Astrocyte of the cerebellum (primary cell): ENCODE measurements at places on chromosomes 11 and 22.

- no peak for DNase-seq
Observed at GRCh38 chr22:19818324-19819207, 36.1 kb downstream of the GNB1L start.

DNA sequence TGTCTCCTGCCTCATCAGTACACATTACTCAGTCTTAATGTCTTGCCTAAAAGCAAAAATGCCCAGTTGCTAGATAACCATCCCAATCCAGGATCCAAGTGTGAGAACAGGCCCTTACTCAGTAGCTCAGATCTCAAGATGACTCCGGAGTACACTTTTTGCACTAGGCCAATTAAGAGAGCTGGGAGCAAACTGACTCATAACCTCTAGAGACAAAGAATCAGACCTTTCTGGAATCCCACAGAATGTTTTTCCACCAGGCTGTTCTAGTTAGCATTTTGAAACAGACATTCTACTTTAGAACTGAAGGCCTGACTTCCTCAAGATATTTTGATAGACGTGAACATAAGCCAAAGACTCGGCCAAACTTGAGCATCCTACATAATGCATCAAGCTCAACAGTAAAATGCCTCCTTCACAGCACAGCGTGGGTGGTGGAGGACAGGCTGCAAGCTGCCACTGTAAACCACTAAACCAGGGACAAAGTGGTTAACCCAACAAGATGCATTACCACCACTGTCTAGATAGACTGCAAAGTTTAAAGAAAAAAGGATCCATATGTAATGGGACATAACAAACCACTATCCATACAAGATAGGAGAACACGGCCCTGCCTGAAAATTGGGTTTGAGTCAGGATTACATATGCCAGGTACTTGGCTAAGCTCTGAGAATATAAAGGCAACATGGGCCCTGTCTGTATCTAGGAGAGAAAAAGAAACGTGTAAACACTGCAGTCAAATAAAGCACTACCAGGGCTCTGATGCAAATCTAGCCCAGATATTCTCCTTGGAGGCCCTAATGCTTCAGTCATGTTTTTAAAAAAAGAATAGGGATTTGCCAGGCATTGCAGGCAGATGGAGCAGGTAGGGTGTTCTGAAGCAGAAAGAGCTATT, 48.3 kb downstream of the MYH9 start:
- no peak for DNase-seq

DNA sequence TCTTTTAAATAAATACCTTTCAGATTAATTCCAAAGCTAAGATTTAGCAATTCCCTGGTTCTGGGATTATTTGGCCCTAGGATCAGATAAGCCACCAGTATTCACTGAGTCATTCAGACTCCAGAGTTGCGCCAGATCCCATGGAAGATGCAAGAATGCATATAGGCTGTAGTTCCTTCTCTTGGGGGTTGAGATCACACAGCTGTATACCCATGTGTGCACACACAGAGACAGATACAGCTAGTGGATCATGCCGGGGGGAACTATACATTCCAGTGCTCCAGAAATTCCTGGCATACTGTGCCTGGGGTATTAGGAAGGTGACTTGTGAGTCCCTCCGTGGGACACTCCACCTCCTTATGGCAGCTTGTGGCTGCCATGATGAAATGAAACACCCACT, 75.4 kb downstream of the ZBTB16 start:
- DNase-seq = peak; percentile 42

- peak; percentile 78 for DNase-seq
Observed at GRCh38 chr11:62394825-62395538, 23.9 kb upstream of the SCGB1A1 start.

DNA sequence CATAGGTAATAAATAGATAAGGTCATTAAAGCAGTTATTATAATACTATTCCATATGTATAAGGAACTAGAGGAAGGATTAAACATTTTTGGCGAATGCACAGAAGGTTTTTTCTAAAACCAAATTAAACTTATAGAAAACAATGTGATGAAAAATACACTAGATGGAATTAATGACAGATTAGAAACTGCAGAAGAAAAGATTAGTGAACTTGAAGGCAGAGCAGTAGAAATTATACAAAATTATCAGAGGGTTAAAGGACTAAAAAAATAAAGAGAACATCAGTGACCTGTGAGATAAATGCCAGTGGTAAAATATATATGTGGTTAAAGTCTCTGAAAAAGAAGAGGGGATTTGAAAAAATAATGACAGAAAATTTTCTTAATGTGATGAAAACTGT, 74.0 kb downstream of the IGLL5 start:
- DNase-seq = no peak

GRCh38 chr11:104329078-104329665, 165.2 kb upstream of the PDGFD start:
- no peak for DNase-seq

- DNase-seq = no peak
Observed at GRCh38 chr11:63933459-63933858, 5.3 kb upstream of the NAA40 start.

DNA sequence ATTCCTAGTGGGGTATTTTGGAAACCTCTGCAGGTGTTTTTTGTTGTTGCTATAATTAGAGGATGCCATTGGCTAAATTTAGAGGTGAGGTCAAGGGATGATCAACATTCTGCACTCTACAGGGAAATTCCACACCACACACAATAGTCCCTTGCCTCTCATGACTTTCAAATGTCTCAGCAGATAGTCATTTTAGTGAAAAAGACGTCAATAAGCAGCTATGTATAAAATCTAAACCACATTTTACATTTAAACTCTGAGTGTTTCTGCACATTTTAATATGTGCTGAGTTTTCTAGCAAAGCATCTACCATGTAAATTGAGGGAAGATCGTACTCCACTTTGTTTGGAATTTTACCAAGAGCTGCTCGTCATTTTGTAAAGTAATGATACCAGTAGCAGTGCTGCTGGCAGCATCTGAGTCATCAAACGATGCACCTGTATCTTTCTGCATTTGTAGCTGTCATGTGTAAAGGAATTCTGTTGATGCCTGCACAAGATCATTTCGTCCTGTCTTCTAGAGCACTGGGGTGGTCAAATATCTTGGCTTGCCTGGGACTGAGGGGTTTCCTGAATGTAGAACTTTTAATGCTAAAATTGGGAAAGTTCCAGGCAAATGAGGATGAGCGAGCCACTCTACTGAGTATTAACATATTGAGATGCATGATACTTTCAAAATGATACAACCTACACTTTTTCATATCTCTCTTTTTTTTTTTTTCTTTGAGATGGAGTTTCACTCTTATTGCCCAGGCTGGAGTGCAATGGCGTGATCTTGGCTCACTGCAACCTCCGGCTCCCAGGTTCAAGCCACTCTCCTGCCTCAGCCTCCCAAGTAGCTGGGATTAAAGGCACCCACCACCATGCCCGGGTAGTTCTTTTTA, 414.5 kb upstream of the SYN3 start:
- no peak for DNase-seq

- DNase-seq = no peak
Observed at GRCh38 chr11:82771781-82772180, 38.1 kb upstream of the FAM181B start.

- DNase-seq = peak; percentile 59
Observed at GRCh38 chr11:2898366-2899079, 12.9 kb upstream of the CDKN1C start.

DNA sequence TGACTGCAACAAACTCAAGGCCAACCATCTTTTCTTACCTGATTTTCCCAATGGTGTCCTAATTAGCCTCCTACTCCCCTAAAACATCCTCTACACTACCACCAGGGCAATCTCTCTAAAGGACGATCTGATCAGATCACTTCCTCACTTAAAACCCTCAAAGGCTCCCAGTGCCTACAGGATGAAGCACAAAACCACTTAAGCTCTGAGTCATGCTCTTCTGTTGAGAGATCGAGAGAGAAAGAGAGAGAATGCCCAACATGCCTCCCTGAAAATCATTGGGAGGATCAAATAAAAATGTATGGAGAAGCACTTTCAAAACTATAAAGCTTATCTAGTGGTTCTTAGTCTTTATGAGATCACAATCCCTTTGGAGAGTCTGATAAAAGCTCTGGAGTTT, 171.1 kb downstream of the CADM1 start:
- DNase-seq = peak; percentile 15

DNA sequence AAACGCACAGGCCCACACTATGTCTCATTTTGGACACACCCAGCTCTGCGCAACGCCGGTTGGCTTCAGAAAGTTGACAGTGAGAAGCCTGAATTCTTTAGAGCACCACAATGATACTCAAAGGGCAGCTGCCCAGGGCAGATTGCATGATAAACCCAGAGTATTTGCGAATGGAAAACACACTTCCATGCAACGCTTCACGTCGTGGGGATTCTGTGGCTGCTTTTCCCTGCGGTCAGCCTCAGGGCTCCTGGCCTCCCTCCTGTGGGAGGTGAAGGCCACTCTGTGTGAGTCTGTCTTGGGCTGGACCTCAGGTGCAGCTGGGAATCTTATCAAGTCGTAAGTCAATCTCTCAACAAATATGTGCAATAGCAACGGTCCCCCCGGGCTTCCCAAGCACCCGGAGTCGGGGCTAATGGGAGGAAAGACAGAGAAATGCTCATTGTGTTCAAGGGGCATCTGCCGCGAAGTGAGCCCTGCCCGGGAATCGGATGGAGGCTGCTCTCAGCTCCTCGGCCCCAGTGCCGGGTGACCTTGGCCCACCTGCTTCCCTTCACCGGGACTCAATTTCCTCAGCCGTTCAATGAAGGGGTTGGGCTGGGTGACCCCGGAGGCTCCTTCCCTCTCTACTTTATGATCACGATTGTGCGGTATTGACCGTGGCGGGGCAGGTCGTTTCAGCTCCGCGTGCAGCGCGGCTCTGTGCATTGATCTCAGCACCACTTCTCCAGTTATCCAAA, 623.6 kb downstream of the BRD1 start:
- DNase-seq = no peak
